OCI-M1 (cell line): ENCODE measurements at places on chromosomes 13 and 19.
A peak's percentile ranks its signal among the peaks of the same experiment; 100 is the strongest.

- peak; percentile 2 for DNase-seq
Measured at GRCh38 chr19:6018786-6019185, 40.8 kb upstream of the RANBP3 start.

DNA sequence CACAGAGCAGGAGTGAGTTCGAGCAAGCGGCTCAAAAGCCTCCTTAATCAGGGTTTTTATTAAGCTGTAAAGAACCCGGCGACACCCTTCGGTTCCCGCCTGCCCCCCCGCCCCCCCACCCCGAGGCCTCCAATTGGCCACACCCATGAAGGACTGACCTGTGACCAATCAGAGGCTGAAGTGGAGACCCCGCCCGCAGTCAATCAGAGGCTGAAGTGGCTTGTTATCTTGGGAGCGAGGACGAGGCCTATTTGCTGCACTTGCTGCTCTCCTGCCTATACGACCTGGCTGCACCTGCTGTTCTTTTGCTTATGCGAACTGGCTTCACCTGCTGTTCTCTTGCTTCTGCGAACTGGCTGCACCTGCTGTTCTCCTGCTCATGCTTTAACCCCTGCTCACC, 844.9 kb downstream of the OLFM4 start:
- DNase-seq, result no peak

DNA sequence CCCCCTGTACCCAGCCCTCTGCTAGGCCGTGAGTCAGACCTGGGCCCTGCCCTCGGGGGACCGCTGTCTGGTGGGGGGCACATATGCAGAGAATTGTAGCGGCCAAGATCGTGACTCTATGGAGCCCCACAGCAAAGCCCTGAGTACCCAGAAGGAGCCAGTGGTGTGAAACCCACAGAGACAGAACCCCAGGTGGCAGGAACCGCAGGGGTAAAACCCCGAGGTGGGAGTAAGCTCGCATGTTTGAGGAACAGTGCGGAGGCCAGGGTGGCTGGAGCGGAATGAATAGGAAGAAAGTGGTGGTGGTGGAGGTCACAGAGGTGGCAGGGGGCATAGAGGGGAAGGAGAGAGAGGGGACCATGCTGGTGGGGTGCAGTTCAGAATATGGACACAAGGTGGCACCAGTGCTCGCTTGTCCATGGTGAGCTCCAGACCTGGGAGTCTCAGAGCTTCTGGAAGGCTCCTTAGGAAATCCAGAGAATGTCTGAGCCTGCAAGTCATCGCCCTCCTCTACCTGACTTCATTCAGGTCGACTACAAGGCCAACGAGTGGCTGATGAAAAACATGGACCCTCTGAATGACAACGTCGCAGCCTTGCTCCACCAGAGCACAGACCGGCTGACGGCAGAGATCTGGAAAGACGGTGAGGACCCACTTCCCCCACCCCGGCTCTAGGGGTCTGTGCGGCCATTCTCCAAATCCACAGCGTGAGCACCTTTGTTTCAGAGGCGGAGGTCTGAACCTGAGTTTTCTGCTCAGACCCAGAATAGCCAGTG, 48.9 kb downstream of the MYH14 start:
- peak; percentile 13 for DNase-seq

DNA sequence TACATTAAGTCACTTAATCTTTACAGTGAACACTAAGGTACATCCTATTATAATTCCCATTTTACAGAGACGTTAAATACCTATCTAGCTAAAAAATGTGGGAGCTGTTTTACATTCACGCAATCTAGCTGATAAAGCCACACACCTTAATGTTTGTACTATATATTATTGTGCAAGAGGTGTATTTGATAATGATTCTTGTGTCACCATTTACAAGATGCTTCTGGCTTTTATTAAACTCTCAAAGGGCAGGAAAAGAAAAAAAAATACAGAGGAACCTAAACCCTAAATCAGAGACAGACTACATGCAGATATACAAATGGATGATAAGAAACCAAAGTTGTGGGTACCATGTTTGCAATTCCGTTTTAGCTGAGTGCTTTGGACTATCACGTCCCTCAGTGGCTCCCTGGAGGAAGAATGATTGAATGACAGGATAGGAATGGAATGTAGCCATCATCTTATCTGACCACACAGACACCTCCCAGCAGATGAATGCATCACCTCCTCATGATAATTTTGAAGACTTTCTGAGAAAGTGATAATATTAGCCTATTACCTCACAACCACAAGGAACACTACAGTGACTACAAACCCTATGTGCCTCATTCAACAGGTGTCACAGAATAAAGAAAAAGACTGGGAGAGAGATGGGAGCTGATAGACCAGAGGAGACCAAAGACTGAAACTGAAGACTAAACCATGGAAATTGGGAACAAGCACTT, 230.5 kb upstream of the SERP2 start:
- DNase-seq, result peak; percentile 74

- no peak for DNase-seq
Measured at GRCh38 chr13:45674908-45675307, 27.2 kb upstream of the CBY2 start.

GRCh38 chr13:46896341-46897137, at the start of gene HTR2A:
Gene HTR2A (minus strand): TSS chr13:46897053. CDS start chr13:46895906, 1,147 bp downstream.
- DNase-seq, result peak; percentile 69

DNA sequence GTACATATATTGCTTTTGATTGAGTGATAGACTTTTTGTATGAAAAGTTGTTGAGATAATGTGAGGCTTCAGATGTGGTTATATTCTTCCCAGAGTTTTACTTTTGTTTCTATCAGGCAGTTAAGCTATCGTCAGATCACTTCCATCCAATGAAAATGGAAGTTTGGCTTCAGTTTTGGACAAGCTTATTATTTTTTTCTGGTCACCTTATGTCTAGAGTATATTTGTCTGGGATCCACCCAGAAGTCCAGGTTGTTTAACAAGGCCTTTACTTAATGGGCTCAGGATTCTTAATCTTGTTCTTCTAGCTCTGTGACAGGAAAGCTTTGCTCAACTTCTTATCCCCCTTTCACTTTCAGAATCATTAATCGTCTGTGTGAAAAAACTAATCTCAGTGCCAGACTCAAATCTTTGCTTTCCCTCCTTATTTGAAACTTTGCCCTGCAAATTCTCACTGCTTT, 150.9 kb downstream of the PDS5B start:
- peak; percentile 56 for DNase-seq

GRCh38 chr19:12792051-12792852, 966 bp downstream of the JUNB start:
- DNase-seq, result peak; percentile 78

- peak; percentile 3 for DNase-seq
Measured at GRCh38 chr19:3818466-3818865, 32.3 kb upstream of the MATK start.

DNA sequence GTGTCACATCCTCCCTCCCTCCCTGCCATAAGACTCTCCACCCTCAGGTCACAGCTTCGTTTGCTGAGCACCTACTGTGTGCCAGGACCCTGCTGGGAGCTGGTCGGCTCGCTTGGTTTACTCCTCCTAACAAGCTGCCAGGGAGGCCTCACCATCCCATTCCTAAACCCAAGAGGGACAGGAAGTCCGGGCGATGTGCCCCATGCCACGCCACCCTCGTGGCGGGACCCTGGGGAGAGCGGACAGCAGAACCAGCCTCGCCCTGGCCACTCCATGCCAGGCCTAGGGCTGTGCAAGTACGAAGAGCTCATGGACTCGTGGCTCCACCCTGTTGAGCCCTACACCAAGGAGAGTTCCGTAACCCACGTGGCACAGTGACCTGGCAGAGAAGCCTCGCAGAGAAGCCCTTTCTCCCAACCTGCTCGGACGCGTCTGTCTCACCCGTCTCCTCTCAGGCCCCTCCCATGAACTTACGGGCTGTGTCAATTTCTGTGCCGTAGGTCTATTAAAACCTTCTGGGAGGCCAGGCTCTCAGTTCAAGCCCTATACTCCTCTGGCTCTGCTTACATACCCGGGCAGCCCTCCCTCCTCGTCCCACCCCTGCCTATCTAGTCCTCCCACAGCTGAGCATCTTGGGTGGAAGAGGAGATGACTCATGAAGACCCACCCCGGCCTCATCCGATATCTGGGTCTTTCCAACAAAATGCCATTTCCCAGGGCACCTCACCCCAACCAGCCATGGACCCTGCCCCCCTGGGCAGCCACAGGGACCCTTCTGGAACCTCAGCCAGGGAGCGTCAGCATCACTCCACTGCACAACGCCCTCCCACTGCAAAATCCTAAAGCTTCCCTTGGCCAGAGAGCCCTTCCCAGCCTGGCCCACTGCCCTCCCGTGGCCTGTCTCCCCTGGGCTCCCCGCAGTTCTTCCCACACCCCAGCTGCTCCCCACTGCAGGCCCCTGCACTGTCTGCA, 2.6 kb downstream of the UBXN6 start:
- DNase-seq, result peak; percentile 4

DNA sequence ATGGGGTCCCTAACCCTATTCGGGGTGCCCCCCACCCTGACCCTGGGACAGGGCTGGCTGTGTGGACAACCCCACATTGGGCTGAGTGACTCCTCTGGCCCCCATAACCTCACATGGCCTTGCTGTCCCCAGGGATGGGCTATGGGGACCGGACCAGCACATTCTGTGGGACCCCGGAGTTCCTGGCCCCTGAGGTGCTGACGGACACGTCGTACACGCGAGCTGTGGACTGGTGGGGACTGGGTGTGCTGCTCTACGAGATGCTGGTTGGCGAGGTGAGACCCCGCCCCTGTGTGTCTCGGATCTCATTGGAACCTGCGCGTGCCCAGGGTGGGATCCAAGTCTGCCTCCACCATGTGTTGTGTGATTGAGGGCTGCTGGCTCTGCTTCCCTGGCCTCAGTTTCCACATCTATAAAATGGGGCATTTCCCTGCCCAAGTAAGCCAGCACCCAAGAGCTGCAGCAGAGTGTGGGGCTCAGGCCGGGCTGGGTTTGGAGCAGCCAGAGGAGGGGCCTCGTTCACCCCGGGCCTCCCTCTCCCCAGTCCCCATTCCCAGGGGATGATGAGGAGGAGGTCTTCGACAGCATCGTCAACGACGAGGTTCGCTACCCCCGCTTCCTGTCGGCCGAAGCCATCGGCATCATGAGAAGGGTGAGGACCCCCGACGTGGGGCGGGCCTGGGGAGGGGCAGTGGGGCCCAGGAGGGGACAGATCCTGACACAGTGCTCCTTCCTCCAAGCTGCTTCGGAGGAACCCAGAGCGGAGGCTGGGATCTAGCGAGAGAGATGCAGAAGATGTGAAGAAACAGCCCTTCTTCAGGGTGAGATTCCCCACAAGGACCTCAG, 4.9 kb downstream of the PTGER1 start:
- no peak for DNase-seq

- no peak for DNase-seq
Measured at GRCh38 chr13:101698400-101698799, 245.9 kb downstream of the ITGBL1 start.

DNA sequence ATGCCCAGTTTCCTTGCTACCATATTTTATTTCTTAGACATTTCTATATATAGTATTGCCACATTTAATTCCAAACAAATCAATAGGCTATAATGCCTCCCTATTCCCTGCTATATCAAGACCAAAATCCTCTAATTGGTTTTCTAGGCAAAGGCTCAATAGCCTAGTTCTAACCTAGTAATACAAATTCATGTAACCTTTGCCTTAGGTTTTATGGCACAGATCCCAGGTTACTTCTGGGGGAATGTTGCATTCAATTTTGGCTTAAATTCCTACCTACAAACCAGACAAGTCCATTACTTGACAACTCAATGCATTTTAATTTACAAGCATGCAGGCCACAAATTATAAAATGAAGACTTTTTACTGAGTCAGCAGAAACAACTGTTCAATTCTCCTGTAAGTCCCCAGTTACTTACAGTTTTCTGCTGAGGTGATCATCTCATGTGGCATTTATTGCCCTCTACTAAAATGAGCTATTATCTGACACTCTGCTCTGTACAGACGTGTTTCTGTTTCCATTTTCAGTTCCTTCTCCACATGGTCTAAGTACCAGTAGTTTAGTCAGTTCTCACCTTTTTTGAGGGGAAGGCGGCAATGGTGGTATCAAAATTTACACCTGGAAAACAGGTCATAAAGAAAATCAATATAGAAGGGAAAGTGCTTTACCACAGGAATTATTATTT, 11.7 kb downstream of the KCNRG start:
- DNase-seq, result no peak

- DNase-seq, result peak; percentile 96
Measured at GRCh38 chr19:16197188-16197621, 506 bp upstream of the AP1M1 start.

GRCh38 chr13:72689181-72689696, 38.2 kb downstream of the MZT1 start:
- no peak for DNase-seq

GRCh38 chr19:42212886-42213285, 4.6 kb downstream of the DEDD2 start:
- DNase-seq, result no peak

DNA sequence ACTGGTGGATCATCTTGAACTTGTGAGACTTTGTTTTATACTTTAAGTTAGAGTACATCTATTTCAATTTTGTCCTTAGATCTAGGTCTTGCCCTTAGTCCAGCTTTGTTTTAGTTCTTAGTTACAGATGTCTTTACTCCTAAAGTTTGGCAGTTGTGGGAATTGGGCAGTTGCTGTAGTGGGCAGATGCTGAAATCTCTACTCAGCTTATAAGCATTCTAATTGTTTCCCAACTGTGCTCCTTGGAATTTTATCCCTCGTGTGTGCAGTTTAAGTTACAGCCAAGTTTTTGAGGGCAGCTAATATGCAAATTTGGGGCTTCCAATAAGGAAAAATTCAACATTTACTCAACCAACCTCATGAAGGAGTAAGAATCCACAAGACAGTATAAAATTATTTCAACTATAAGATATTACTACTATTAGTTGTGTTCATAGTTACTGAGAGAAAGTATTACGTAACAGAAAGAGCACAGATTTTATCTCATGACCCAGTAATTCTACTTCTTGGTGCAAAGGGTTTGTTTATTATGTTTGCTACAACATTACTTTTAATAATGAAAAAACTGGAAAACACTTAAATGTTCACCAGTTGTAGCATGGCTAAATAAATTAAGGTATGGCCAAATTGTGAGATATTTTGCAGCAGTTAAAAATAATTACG, 32.9 kb downstream of the CCDC122 start:
- DNase-seq, result peak; percentile 7

DNA sequence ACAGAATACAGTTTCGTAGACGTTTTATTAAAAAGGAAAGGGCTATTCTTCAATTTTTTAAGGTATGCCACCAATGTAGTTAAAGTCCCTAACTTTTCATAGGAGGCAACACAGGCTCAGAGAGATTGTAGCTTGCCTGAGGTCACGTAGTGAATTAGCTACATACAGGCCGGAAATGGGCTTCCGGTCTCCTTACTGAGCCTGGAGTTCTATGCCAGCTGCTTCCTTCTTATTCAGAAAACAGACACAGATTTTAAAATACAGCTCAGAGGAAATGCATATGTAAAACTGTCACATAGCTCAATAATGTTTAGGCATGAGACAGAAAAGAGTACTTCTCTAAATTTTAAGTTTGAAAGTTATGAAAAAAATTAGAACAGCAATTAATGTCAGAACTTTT, 85.4 kb upstream of the TUBA3C start:
- no peak for DNase-seq
